ENCODE measurements at places on chromosomes 7 and 10.

- no peak for DNase-seq
These were observed 518.4 kb upstream of the FOXK1 start for GRCh38 chr7:4163565-4164203.

DNA sequence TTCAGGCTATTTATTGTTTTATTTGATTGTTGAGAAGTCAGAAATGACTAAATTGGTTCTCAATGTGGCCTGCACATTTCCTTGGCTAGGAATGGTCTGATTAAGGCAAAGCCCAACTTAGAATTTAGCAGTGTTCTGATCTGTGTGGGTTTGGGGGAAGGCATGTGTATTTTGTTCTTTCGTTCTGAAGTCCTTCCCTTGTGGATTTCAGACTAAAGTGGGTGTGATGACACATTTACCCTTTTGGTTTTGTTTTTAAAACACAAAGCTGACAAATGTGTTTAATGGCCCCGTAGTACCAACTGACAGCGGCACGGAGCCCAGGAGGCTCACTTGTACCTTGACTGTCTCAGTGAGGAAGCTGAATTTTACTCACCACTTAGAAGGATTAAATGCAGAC, 452.3 kb upstream of the GALNT17 start:
- no peak for DNase-seq

DNA sequence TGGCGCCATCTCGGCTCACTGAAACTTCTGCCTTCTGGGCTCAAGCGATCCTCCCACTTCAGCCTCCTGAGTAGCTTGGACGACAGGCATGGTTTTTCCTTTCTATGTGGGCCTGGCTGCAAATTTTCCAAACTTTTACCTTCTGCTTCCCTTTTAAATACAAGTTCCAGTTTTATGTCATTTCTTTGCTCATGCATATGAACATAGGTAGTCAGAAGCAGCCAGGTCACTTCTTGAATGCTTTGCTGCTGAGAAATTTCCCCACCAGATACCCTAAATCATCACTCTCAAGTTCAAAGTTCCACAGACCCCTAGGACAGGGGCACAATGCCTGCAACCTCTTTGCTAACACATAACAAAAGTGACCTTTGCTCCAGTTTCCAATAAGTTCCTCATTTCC, 21.6 kb upstream of the RPEL1 start:
- DNase-seq = no peak

DNA sequence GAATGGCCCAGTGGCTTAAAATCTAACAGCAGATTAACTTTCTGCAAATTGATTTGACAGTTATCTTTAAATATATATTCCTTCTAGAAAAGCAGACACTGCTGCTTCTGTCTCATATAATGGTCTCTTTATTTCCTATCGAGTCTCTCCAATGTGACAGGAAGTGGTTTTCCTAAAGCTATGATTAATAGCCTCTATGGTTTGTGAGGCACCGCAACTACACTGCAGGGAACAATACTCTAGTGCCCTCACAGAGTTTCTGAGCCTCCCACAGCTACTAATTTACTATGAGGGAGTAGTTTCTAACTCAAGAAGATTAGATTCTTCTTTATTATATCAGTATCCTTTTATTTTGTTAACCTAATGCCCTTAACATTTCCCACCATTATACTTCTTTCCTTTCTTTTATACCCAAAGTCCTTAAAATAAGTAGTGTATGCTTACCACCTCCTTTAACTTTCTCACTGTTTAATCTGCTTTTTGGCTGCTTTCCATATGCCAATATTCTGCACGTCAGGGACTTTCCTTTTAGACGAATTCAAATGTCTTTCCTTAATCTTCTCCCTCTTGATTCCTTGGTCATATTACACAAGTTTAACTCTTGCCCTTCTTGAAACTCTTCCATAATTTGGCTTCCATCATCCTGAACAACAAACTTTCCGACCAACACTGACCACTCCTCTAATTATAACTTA, 23.8 kb upstream of the AHR start:
- no peak for DNase-seq

DNA sequence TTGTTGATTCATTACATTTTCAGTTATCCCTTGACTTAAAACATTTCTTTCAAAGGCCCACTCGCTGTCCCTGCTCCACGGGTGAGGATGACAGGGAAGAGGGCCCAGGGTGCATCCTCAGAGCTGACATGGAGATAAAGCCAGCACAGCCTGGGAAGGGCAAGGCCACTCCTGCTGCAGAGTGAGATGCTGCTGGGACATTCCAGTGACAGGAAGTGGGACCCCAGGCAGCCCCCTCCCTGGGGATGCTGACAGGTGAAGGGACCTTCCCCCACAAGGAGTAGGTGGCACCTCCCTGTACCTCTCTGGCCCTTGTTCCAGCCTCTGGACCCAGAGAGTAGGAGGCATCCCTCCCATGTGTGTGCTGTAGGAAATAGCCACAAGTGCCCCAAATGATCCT, 97.8 kb upstream of the DDC start:
- DNase-seq = peak; percentile 46

DNA sequence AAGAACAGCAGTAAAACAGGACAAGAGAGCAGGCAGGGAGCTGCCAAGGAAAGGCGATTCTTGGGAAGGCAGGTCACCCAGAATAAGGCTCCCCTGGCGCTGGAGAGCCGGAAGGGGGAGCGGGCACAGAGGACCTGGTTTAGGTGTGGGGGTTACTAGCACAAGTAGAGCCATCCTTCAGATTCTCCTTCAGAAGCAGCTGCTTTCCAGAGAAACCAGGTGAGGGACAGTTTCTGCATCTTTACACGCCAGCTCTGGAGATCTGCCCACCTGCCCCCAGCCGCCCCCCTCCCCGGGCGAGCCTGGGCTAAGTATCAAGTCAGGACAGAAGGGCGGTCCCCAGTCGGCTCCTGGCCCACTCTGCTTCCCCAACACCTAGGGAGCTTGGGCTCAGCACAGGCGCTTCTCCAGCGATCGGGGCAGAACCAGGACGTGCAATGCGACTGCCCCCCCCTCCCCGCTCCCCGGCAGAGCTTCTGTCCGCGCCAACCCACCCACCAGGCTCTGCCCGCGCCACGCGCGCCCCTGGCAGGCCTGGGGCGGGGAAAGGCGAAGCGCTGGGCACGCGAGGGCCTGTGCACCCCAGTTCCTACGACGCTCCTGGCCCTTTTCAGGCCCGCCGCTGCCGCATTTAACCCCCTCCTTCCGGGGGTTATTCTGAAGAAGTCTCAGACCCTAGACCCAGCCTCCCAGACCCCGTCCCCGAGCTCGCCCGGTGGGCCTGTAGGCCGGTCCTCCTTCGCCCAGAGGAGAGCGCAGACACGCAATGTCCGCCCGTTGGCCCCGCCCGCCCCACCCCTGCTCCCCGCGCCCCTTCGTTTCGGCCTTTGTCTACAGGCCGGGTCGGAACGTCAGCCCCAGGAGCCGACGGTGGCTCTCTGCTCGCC, 4.4 kb upstream of the EN2 start:
- DNase-seq = no peak

DNA sequence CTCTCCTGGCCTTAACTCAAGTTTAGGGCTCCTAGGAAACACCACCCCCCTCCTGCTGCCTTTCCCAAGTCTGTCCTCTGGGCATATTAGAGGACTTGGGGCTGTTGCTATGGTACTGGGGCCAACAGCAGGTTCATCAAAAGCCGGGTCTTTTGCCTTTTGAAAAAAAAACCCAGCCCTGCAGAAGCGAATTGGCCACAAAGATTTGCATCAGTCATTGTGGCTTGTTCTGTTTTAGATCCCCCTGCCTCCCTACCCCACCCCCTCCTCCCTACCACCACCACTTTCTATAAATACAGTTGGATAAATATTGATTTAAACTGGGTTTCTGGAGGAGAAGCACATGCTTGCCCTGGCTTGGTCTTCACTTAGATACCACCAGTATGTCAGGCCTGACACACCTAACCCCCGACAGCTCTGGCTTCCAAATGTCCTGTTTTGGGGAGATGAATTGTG, 7.0 kb downstream of the MXI1 start:
- DNase-seq = no peak

- no peak for DNase-seq
These were observed 42.0 kb upstream of the NRP1 start for GRCh38 chr10:33376476-33376875.

DNA sequence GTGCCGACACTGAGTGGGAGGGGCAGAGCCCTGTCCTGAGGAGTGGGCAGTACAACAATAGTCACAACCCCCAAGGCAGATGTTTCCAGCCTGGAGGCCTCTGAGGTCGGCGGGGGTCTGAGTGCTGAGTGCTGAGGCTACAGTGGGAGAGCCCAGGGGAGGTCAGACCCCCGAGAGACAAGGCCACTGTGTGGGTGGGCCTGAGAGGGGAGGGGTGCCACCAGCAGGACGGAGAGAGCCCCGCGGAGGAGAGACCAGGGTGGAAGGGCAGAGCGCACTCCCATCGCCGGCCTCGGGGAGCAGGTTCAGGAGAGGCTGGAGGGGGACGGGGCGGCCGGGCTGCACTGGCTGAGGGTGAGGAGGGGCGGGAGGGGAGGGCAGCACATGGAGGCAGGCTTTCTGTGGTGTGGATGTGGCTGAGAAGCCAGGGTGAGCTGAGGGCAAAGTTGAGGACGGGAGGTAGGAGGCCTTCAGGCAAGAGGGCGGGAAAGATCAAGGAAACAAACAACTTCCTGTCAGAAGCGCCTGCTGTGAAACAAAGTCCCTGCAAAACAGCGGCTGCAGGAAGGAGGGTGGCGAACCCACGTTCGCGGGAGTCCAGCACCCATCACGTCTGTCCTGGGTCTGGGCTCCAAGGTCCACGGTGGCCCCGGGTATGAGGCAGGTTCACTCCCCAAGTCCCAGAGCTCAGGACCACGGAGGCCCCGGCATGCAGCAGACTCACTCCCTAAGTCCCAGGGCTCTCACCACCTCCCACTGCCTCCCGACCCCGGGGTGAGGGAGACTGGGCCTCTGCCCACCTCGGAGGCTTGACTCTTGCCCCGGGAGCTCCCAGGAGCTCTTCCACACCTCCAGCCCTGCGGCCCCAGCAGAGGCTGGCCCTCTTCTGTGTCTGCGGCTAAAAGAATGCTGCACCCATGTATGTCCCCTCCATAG, 76.8 kb upstream of the NKX6-2 start:
- peak; percentile 50 for DNase-seq

GRCh38 chr7:15033039-15033438, 130.5 kb upstream of the DGKB start:
- no peak for DNase-seq

DNA sequence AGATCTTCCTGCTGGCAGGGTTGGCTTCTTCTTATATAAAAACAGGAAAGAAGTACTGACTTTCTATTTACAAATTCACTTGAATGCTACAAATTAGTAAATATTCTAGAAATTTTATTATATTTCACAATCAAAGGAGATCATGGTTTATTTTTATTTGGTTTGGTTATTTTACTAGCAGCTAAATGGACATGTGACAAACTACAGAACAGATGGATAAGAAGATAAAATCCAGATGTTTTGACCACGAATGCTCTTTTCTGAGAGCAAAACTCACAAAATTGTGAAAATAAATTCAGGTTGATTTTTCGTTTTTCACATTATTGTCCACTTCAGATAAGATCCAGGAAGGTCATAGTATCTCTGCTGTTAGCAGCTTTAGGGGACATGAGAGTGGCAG, 55.4 kb downstream of the CACNA2D1 start:
- no peak for DNase-seq

DNA sequence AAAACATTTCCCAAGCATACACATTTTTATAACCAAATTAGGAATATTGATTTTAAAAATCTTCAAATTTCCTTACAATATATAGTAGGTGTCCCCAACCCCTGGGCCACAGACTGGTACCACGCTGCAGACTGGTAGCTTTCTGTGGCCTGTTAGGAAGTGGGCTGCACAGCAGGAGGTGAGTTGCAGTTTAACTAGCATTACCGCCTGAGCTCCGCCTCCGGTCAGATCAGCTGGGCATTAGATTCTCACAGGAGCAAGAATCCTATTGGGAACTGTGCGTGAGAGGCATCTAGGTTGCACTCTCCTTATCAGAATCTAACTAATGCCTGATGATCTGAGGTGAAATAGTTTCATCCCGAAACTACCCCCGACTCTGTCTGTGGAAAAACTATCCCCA, 62.1 kb downstream of the ZWINT start:
- no peak for DNase-seq
